Bronchial epithelial cell (primary cell): ENCODE measurements at places on chromosomes 6 and 20. TPM values are rescaled to one million over a fixed set of nuclear protein-coding genes. Genes with fewer than 3 reads are reported as not detected.

The ACTL10 gene
- total RNA-seq = 1.2 and 1.6 TPM in 2 replicates

The SLC22A16 gene
- not detected in 2 replicates for total RNA-seq

The NKX2-2 gene
- not detected in 2 replicates for total RNA-seq

The LY6G6F gene
- not detected in 2 replicates for total RNA-seq

The THEMIS gene
- not detected in 2 replicates for total RNA-seq

The RAMACL gene
- total RNA-seq = 1.6 and 1.7 TPM in 2 replicates

The CNR1 gene
- under 0.01 and 0.13 TPM in 2 replicates for total RNA-seq

The HLA-DQB2 gene
- not detected in 2 replicates for total RNA-seq

The CFB gene
- 2.4 and 2.6 TPM in 2 replicates for total RNA-seq

The MYO6 gene
- total RNA-seq = 13.7 and 19.1 TPM in 2 replicates

The HCRTR2 gene
- total RNA-seq = not detected in 2 replicates

The GPX5 gene
- not detected in 2 replicates for total RNA-seq

The IL17A gene
- not detected in 2 replicates for total RNA-seq

The CALHM4 gene
- total RNA-seq = under 0.01 TPM in 1 of 2 replicates, not detected in the other

The SRMS gene
- 0.13 and 0.79 TPM in 2 replicates for total RNA-seq

The SLC22A3 gene
- 8.2 and 8.6 TPM in 2 replicates for total RNA-seq

The FAM83C gene
- total RNA-seq = 0.26 and 0.64 TPM in 2 replicates

The MDC1 gene
- total RNA-seq = 2.4 and 2.7 TPM in 2 replicates
